Glutamatergic neuron (in vitro differentiated cells): ENCODE measurements at places on chromosomes 16 and 17. TPM values are rescaled to one million over a fixed set of nuclear protein-coding genes. Genes with fewer than 3 reads are reported as not detected.

EVPL gene
- not detected for total RNA-seq

PYCARD gene
- total RNA-seq = 0.71 TPM

SMARCE1 gene
- total RNA-seq = 207 TPM

PGAP6 gene
- total RNA-seq = 54.5 TPM

CSH2 gene
- total RNA-seq = 0.56 TPM

OTOA gene
- total RNA-seq = not detected

MYH2 gene
- total RNA-seq = not detected

SLC16A13 gene
- total RNA-seq = 2.9 TPM

OR1A1 gene
- total RNA-seq = not detected

OTOP2 gene
- not detected for total RNA-seq

GRCh38 chr17:40536295-40537171 is 28.7 kb downstream of the CCR7 start:
- DNase-seq = no peak

DNA sequence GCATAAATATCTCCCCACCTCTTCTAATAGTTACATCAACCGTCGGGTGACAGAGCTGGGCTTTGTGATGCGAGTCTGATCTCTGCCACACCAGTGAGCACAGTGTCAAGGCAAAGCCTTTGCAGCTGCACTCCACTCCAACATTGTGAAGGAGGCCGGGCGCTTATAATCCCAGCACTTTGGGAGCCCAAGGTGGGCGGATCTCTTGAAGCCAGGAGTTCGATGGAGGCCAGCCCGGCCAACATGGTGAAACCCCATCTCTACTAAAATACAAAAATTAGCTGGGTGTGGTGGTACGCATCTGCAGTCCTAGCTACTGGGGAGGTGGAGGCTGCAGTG is 18.9 kb downstream of the CYB5D2 start:
- DNase-seq = no peak

DNA sequence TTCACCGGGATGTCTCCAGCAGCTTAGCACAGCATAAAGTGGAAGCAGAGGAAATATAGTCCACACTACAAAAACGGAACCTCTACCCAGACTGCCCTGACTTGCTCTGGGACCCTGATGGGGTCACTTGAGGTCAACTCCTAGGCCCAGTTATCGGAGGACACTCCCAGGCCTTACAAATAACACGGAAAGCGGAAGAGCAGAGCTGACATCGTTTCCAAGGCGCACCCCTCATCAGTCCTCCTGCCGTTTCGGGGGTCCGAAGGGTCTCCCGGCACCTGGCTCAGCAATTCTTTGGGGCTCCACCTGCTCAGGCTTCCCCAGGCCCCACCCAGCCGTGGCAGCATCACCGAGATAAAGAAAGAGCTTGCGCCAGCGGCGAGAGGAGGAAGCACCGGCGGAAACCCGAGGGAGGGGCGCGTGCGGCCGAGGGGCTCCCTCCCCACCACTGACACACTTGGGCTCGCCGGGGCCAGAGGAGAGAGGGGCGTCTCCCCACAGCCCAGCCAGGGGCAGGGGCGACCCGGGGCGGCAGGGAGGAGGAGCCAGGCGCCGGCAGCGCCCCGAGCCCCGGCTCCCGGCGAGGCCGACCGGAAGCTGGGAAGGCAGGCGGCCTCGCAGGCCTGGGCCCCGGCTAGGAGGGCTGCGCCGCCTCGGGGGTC is 727 bp downstream of the CORO7 start:
- peak; percentile 53 for DNase-seq

- DNase-seq = no peak
These were observed 402.9 kb downstream of the XYLT1 start for GRCh38 chr16:17067882-17068281.

GRCh38 chr16:50889276-50889675 is 147.4 kb downstream of the CYLD start:
- DNase-seq = no peak

DNA sequence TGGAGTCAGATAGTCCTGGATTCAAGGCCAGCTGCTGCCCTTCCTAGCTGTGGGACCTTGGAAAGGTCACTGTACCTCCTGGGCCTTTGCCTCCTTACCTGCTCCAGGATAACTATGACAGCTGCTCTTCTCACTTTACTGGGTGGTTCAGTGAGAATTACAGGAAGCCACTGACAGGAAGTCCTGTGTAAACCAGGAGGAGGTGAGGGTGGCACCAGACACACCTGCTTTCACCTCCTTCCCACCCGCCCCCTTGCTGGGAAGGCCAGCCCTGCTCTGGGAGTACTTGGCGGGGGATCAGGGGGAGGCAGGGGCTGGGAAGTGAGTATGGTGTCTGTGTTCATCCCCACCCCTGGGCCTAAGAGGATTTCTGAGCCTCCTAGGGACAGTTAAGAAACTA is 42.6 kb downstream of the CPNE2 start:
- DNase-seq = no peak

DNA sequence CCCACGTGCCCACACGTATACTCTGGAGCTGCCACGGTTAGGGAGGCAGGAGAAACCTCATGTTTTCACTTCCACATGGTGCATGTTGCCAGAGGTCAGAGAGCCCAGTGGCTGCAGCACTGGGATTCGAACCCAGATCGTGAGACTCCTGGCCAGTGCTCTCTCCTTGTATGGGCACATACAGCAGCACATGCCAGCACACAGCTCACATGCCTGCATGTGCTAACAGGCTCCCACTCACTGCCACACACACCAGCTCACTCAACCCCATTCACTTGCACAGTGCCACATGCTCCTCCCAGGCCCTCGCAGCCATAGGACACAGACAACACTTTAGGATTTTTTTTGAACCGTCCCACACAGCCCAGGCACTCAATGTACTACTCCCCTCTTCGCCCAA is 49.5 kb upstream of the MRPS23 start:
- DNase-seq = no peak

GRCh38 chr16:782766-783403 is 5.3 kb downstream of the RPUSD1 start:
- no peak for DNase-seq

DNA sequence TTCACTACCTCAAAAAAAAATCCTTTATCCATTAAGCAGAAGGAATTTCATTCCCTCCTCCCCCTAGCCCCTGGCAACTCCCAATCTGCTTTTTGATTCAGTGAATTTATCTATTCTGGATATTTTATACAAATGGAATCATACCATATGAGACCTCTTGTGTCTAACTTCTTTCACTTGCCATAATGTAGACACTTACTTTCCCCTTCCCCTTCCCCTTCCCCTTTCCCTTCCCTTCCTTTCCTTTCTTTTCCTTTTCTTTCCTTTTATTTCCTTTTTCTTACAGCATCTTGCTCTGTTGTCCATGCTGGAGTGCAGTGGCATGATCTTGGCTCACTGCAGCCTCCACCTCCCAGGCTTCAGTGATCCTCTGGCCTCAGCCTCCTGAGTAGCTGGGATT is 50.5 kb downstream of the PSMD12 start:
- no peak for DNase-seq

DNA sequence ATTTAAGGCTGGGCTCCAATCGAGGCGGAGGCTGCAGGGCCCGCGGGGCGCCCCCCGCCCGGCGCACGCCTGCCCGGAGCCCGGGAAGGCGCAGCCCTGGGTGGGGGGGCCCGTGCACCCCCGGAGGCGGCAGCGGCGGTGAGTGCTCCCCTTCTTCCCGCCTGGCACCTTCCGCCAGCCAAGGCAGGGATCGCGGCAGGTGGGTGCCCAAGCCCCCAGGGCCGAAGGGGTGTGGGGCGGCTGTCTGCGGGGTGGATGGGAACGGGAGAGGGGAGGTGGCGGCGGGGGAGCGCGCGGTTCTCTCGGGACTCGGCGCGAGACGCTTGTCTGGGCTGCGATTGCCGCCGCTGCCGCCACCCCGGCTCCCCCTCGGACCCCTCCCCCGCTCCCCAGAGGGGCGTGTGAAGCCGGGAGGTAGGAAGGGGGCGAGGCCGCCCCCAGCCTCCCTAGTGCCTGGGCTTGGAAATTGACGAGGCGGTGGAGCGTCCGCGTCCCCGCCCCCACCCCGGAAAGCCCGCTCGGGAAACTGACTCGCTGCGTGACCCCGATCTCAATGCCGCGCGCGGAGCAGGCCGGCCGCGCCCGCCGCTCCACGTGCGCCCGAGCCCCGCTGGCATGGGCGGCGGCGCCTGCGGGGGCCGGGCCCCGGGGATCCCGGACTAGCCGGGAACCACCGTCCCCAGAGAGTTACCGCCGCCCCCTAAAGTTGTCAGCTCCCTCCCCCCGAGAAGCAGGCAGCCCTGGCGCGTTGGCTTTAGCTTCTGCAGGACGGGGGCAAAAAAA is 231.5 kb downstream of the MRTFB start:
- peak; percentile 70 for DNase-seq

DNA sequence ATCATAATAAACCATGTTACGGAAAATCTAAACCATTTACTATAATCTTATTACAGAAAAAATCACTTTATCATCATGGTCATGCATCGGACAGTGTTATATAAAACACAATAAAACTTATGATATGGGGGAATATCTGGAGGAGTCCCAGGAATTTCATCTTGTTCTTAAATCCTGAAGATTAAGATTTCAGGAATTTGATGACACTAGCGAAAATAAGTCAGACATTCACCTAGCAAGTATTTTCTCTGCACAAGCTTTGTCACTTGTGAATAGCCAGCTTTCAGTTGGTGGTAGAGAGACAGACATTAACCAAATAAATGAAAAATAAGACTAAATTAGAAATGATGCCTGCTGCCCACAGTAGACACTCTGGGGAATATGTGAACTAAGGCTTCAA is 410.0 kb downstream of the RBFOX1 start:
- DNase-seq = no peak

DNA sequence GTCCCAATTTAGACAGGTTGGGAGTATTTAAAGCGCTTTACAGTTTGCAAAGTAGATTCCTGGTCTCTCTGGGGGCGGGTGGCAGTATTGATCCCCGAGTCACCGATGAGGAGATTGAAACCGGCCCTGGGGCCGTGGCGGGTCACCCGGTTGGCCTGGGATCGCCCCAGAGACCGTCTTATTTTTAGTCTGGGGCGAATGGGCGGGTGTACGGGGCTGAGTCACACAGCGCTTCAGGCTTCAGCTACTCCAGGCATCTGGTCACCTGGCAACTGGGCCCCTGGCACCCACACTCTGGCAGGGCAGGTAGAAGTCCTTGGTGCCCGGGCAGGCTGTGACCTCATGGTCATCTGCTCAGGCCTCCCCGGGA is 669 bp downstream of the MIEF2 start:
- DNase-seq = no peak

- no peak for DNase-seq
These were observed 5.5 kb downstream of the ATF7IP2 start for GRCh38 chr16:10391339-10391738.

- DNase-seq = no peak
These were observed 21.7 kb downstream of the DNAH3 start for GRCh38 chr16:21128991-21129390.

- DNase-seq = no peak
These were observed 26.0 kb downstream of the TK2 start for GRCh38 chr16:66523861-66524354.

DNA sequence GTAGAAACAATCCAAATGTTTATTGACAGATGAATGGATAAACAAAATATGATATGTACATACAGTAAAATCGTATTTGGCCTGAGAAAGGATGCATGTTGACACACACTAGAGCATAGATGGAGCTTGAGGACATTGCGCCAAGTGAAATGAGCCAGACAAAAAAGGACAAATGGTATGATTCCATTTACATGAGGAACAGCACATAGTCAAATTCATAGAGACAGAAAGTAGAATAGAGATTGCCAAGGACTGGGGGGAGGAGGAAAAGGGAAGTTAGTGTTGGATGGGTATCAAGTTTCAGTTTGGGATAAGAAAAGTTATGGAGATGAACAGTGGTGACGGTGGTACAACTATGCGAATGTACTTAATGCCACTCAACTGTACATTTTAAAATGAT is 47.9 kb downstream of the COPRS start:
- DNase-seq = no peak

- DNase-seq = no peak
These were observed 20.9 kb downstream of the NLRP1 start for GRCh38 chr17:5563456-5563855.

GRCh38 chr17:57965521-57966160 is 10.4 kb upstream of the CUEDC1 start:
- no peak for DNase-seq

- DNase-seq = no peak
These were observed 164.9 kb downstream of the BANP start for GRCh38 chr16:88116121-88116520.

GRCh38 chr16:19916064-19916463 is 31.4 kb upstream of the GPRC5B start:
- no peak for DNase-seq

DNA sequence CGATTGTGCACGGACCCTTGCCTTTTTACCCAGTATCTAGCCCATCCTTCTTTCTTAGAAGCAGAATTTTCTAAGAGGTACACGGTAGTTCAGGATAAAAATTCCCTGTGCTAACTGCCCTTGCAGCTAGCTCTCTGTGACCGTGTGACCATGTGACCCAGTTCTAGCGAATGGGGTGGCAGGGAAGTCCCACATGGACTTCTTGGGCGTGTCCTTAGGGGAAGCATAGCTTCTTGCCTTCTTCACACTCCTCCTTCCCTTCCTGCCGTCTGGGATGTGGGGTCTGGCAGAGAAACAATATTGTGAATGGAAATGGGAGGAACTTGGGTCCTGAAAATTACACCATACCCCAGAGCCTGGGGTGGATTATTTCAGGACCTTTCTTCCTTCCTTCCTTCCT is 670.7 kb downstream of the MAF start:
- DNase-seq = no peak

DNA sequence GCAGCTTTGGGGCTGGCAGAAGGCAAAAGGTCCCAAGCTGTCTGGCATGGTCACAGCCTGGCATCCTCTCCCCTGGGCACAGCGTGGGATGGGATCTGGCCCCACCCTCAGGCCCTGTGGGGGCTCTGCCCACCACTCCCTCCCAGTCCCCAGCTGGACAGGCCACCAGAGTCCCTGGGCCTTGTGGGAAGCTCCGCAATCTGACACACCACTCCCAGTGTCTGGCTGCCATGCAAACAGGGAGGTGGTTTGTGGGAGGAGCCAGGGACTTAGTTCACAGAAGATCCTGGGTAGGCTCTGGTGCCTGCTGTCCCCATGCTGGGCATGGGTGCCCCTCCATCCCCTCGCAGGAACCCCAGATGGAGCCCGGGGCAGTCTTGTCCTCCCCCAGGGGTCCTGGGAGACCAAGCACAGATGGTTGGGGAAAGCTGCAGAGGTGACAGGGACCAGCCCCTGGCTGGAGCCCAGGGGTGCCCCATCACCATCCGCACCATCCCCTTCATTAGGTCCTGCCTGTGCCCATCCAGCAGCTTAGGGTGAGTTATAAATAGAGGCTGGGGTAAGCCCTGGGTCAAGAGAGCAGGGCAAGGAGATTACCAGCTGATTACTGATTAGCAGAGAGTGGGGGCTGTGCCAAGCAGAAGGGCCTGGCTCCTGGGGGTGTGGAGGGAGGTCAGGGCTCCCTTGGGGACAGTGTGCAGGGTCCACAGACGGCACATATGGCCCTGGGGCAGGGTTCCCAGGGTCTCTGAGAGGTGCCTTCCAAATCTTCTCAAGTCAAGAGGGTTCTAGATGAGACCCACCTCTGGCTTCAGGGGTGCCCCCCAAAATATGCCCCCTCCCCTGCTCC is 6.2 kb downstream of the FSCN2 start:
- DNase-seq = no peak

DNA sequence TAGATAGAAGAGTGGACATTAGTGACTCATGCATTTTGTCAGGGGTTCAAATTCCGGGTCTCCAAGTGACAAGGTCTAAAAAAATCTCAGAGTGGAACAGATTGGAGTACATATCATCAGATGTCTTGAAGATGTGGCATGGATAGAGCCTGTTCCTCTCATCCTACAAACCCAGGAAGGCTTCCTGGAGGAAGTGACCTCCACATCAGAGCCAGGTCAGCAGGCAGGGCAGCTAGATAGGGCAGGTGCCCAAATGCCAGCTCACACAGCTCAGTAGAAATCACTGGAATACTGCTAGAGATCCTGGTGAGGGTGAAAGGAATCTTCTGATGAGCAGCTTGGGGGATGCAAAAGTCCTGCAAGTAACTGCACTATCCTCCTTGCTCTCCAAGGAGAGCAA is 196.6 kb upstream of the SDK2 start:
- DNase-seq = no peak
